ENCODE measurements at places on chromosomes 11 and 22.
A peak's percentile ranks its signal among the peaks of the same experiment; 100 is the strongest.

GRCh38 chr11:11374358-11375148, 21.5 kb upstream of the CSNK2A3 start:
- no peak for DNase-seq

GRCh38 chr11:120284272-120284671, 40.8 kb upstream of the TLCD5 start:
- no peak for DNase-seq

DNA sequence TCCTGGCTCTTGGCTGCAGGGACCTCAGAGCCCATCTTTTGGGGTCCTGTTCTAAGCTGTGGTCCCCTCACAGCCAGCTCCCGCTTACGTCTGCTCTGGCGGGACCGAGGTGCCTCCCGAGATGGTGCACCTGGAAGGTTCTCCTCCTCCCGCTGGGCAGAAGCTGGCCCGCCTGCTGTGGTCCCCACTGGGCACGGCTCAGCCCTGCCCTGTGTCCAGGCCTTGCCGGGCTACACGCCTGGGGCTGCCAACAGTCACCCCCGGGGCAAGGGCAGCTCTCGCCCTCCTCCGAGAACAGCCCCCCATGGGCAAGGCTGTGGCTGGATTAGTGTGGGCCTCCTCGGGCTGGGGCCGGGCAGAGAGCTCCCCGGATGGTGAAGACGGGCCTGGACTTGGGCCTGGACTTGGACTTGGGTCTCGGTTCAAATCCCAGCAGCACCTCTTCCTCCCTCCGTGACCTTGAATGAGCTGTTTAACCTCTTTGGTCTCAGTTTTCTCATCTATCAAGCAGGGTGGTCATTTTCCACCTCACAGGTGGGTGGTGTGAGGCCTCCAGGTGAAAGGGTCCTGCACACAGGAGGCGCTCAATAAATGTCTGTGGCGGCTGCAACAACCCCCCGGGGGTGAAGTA, 998 bp downstream of the BAIAP2L2 start:
- peak; percentile 62 for DNase-seq

DNA sequence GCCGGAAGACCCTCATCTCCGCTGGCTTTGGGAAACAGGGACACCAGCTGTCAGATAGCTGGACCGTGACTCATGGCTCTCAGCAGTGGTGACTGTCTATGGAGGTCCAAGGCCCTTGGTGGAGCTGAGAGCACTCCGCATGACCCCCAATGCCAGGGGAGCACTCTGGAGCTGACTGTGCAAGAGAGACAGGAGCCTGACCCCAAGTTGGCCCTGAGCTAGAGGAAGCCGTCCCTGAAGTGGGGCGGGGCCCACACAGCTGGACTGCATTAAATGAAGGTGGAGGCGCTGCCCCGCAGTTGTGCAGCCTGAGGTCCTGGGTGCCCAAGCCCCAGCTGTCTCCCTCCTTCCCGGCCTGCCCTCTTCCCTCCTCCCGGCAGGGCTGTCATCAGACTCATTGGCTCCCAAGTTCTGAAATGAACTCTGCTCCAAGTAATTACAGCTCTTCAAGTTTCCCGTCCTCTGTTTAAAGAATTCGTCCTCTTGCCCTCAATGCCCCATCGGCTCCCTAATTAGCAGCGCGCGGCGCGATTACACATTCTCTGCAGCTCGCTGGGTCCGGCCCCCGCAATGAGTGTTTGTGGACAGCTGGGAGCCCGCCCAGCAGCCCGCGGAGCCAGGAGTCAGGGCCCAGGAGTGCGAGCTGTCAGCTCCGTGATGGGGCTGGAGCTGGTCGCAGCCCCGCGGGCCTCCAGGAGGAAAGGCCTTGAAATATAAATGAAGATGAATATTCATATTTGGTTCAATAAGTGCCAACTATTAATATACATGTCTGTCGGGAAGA, 93.2 kb upstream of the LMO1 start:
- no peak for DNase-seq

DNA sequence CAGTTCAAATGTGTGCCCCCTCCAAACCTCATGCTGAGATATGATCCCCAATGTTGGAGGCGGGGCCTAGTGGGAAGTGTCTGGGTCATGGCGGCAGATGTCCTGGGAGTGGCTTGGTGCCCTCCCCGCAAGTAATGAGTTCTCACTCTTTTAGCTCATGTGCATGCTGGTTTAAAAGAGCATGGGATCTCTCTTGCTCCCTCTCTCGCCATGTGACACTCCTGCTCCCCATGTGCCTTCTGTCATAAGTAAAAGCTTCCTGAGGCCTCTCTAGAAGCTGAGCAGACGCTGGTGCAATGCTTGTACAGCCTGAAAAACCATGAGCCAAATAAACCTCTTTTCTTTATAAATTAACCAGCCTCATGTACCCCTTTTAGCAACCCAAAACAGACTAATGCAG, 98.8 kb downstream of the SGSM3 start:
- DNase-seq: no peak

- no peak for DNase-seq
Measured at GRCh38 chr11:80831374-80831773, 1390.5 kb upstream of the TENM4 start.
